Thyroid gland (tissue), 4 donors: ENCODE measurements at places on chromosomes 16 and 17. TPM values are rescaled to one million over a fixed set of nuclear protein-coding genes. Genes with fewer than 3 reads are reported as not detected.

- no peak for DNase-seq
- no peak overlapping the region for H3K27ac ChIP-seq
- no peaks in the 10 kb centered on the region for H3K4me1 ChIP-seq
- H3K27me3 ChIP-seq, result no peaks in the 10 kb centered on the region
Measured at GRCh38 chr16:52283018-52283417, 263.9 kb downstream of the TOX3 start.

DNA sequence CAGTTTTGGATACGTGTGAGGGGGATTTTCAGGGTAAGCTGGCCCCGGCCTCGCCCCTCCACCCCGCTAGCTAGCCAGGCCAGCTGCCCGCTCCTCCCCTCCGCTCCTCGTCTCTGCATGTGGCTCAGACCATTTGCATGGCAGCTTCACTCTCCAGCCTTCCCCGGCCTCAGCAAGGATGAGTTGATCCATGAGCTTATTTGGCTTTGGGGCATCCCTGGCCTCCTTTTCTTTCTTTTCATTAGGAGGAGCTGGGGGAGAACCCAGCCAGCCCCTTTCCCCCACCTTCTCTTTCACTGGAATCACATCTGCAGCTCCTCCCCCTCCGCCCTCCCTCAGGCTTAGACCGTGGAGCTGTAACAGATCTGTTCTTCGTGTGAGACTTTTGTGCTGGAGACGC lies 30.7 kb downstream of the ELAC2 start:
- no peaks in the 10 kb centered on the region for H3K27me3 ChIP-seq
- no peak overlapping the region for H3K27ac ChIP-seq
- no peak overlapping the region for H3K4me3 ChIP-seq
- peaks cover 49% of the 10 kb centered on the region for H3K4me1 ChIP-seq
- DNase-seq, result no peak

DNA sequence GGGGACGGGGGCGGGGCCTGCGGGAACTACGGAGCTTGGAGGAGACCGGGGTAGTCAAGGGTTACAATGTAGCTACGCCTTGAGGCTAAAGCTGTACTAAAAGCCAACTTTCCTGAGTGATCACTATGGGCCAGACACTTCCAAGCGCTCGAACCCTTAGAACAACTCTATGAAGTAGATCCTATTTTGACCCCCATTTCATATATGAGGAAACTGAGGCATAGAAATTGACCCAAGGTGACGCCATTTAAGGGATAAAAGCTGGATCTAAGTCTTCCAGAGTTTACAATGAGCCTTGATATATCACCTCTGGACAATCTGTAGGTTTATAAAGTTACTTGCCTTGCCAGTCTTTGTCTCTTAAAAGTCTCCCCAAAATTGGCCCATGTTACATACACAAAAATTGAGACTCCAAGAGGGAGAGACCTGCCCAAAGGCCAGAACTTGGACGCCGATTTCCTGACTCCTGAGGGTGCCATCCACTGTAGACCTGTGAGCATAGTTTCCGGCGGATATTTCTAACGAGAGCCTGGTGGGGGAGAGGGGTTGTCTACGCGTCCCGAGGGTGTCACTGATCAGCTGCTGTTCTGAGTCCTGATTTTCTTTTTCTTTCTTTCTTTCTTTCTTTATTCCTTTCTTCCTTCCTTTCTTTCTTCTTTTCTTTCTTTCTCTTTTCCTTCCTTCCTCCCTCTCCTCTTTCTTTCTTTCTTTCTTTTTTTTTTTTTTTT lies 555 bp upstream of the NCBP3 start:
- DNase-seq, result no peak

- no peaks in the 10 kb centered on the region for H3K27me3 ChIP-seq
- H3K4me1 ChIP-seq, result peaks cover 26% of the 10 kb centered on the region
- peak overlapping the region; percentile 69 for H3K4me3 ChIP-seq
- H3K27ac ChIP-seq, result peak overlapping the region; percentile 71
- DNase-seq, result no peak
Measured at GRCh38 chr17:18038149-18038850, 668 bp downstream of the ATPAF2 start.

GRCh38 chr17:8960325-8961140 lies 5.0 kb downstream of the PIK3R5 start:
- H3K27me3 ChIP-seq, result no peaks in the 10 kb centered on the region
- DNase-seq, result no peak
- H3K36me3 ChIP-seq, result no peaks in the 10 kb centered on the region
- no peak overlapping the region for H3K27ac ChIP-seq

GRCh38 chr17:6753006-6753445 lies 2.8 kb upstream of the XAF1 start:
- peak overlapping the region; percentile 72 for H3K27ac ChIP-seq
- H3K27me3 ChIP-seq, result no peaks in the 10 kb centered on the region
- DNase-seq, result peak; percentile 35
- no peaks in the 10 kb centered on the region for H3K36me3 ChIP-seq
- H3K4me1 ChIP-seq, result no peaks in the 10 kb centered on the region

GRCh38 chr16:66903544-66904427 lies 14.9 kb downstream of the CDH16 start:
- peak overlapping the region; percentile 98 for H3K27ac ChIP-seq
- H3K4me3 ChIP-seq, result no peak overlapping the region
- H3K27me3 ChIP-seq, result no peaks in the 10 kb centered on the region
- no peak for DNase-seq
- H3K36me3 ChIP-seq, result no peaks in the 10 kb centered on the region
- H3K4me1 ChIP-seq, result peaks cover 62% of the 10 kb centered on the region

GRCh38 chr17:31130286-31131224 lies 35.8 kb downstream of the NF1 start:
- peaks cover 14% of the 10 kb centered on the region for H3K4me1 ChIP-seq
- no peak overlapping the region for H3K27ac ChIP-seq
- no peaks in the 10 kb centered on the region for H3K36me3 ChIP-seq
- no peak overlapping the region for H3K4me3 ChIP-seq

- H3K4me1 ChIP-seq, result no peaks in the 10 kb centered on the region
- H3K27me3 ChIP-seq, result no peaks in the 10 kb centered on the region
- no peaks in the 10 kb centered on the region for H3K36me3 ChIP-seq
Measured at GRCh38 chr17:71725811-71726210, 395.0 kb upstream of the SOX9 start.

GRCh38 chr16:11265124-11265523 lies 4.0 kb downstream of the TNP2 start:
- H3K27me3 ChIP-seq, result no peaks in the 10 kb centered on the region
- H3K4me1 ChIP-seq, result no peaks in the 10 kb centered on the region
- no peak overlapping the region for H3K4me3 ChIP-seq
- no peak for DNase-seq

GRCh38 chr17:45336390-45337182 lies 19.8 kb upstream of the MAP3K14 start:
- peaks cover 15% of the 10 kb centered on the region for H3K4me1 ChIP-seq
- no peaks in the 10 kb centered on the region for H3K27me3 ChIP-seq
- no peaks in the 10 kb centered on the region for H3K36me3 ChIP-seq
- no peak overlapping the region for H3K27ac ChIP-seq

DNA sequence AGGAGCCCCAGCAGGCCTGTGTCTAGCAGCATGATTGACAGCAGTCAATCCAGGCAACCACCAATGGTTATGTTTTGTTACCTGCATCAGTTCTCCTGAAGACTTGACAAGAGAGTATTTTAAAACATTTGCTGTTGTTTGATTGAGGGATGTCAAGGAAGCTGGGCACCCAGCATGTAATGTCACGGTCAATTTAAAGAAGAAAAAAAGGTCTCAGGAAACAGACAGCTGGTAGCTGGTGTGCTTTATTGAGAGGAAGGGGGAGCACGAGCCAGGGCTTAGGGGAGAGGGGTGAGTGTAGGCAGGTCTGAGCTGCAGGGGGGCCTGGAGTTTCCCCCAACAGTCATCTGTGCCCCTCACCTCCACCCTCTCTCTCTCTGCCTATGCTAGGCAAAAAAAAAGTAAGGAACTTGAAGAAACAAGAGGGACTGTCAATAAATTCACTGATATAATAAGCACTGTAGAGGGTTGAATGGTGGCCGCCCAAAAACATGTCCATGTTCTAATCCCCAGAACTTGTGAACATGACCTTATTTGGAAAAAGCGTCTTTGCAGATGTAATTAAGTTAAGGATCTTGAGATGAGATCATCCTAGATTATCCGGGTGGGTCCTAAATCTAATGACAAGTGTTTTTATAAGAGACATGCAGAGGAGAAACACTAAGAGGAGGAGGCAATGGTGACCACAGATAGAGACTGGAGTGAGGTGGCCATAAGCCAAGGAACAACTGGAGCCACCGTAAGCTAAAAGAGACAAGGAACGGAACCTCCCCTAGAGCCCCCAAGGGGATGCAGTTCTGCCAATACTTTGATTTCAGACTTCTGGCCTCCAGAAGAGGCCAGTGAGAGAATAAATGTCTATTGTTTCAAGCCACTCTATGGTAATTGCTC lies 14.5 kb downstream of the TSPOAP1 start:
- no peak overlapping the region for H3K4me3 ChIP-seq
- H3K36me3 ChIP-seq, result no peaks in the 10 kb centered on the region
- DNase-seq, result no peak

DNA sequence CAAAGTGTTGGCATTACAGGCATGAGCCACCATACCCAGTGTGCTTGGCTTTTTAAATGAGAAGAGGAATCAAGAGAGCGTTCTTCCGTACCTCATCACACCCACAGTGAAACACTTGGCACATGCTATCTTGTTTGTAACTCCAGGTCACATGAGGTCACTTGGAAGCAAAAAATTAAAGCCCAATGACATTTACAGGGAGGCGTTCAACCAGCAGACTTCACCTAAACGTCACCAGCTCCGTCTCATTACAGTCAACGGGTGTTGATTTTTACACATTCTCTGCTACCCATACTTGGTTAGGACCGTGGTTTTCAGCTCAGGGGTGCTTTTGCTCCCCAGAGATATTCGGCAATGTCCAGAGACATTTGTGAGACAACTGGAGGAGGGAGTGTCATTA lies 127.0 kb downstream of the XYLT1 start:
- H3K27me3 ChIP-seq, result no peaks in the 10 kb centered on the region
- H3K4me3 ChIP-seq, result no peak overlapping the region
- no peak for DNase-seq
- peak overlapping the region; percentile 91 for H3K27ac ChIP-seq

DNA sequence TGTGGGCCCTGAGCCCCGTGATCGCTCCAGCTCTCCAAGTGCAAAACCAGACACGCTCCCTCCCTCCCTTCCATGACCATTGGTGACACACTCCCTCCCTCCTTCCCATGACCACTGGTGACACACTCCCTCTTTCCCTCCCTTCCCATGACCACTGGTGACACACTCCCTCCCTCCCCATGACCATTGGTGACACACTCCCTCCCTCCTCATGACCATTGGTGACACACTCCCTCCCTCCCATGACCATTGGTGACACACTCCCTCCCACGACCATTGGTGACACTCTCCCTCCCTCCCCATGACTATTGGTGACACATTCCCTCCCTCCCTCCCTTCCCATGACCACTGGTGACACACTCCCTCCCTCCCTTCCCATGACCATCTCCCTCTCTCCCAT lies 56.3 kb downstream of the LMF1 start:
- no peak for DNase-seq
- no peak overlapping the region for H3K4me3 ChIP-seq
- H3K36me3 ChIP-seq, result no peaks in the 10 kb centered on the region
- no peaks in the 10 kb centered on the region for H3K27me3 ChIP-seq

- no peaks in the 10 kb centered on the region for H3K36me3 ChIP-seq
- no peaks in the 10 kb centered on the region for H3K27me3 ChIP-seq
- H3K4me1 ChIP-seq, result no peaks in the 10 kb centered on the region
- no peak overlapping the region for H3K4me3 ChIP-seq
- no peak for DNase-seq
- no peak overlapping the region for H3K27ac ChIP-seq
Measured at GRCh38 chr17:66459811-66460270, 157.4 kb downstream of the PRKCA start.

DNA sequence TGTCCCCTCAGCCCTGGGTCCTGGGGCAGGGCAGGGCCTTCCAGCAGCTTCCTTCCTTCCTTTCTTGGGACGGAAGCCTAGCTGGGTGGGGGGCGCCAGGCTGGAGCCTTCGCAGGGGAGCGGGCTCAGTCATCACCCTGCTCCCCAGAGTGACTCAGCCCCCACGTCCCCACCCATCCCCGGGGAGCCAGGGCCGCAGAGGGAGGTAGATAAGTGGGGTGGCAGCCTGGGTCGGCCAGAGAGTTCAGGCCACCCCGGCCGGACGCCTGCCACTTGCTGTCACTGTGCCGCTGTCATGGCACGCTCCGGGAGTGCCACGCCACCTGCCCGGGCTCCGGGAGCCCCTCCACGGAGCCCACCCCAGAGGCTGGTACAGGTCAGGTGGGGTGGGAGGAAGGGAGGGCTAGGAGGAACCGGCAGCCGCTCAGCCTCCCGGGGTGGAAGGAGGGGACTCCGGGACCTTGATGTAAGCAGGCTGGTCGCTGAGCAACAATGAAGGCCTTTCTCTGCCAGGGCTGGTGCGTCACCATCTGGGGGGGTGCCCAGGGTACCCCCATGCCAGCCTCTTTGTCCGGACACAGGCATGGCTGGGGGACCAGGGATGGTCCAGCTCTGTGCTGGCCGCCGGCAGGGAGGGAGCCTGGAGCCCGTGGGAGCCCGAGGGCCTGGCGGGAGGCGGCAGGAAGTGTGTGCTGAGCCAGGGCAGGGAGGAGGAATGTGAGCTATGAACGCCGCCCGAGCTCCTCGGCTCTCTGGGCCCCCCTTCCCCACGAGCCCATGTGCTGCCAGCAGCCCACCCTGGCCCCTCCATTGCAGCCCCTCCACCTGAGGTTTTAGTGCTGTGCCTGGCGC lies 6.6 kb downstream of the NHERF2 start:
- H3K4me3 ChIP-seq, result peak overlapping the region; percentile 12
- H3K36me3 ChIP-seq, result peaks cover 8% of the 10 kb centered on the region
- H3K4me1 ChIP-seq, result peaks cover 16% of the 10 kb centered on the region
- H3K27ac ChIP-seq, result peak overlapping the region; percentile 81

- DNase-seq, result peak; percentile 41
- H3K27me3 ChIP-seq, result no peaks in the 10 kb centered on the region
- H3K27ac ChIP-seq, result peak overlapping the region; percentile 99
- no peaks in the 10 kb centered on the region for H3K36me3 ChIP-seq
Measured at GRCh38 chr16:57635266-57636097, 7.1 kb downstream of the ADGRG1 start.

DNA sequence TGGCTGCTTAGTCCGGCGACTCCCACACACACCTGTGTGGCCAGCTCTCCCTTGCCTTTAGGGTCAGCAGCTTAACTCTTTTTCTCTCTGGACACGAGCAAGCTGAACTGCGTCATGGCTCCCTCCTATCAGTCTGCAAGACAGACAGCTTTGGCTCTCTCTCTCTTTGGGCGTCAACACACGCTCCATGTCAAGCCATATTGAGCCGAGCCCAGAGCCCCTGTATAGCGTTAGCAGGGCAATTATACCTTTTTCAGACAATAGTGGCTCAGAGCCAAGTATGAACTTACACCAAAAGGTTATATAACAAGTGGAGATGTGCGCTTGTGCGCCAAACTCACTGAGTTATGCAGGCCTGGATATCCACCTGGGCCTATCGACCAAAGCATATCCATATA lies 34.8 kb upstream of the APPBP2 start:
- no peak overlapping the region for H3K4me3 ChIP-seq
- no peaks in the 10 kb centered on the region for H3K4me1 ChIP-seq
- H3K36me3 ChIP-seq, result no peaks in the 10 kb centered on the region
- H3K27me3 ChIP-seq, result no peaks in the 10 kb centered on the region

The UTS2R gene
- 6.6 TPM for total RNA-seq

The RNF112 gene
- total RNA-seq, result 2.8 TPM

The SLC52A1 gene
- not detected for total RNA-seq

The GRIN2C gene
- total RNA-seq, result 105 TPM

The CCL17 gene
- total RNA-seq, result not detected

The KIF2B gene
- total RNA-seq, result not detected

The PERCC1 gene
- 1.6 TPM for total RNA-seq

The OMG gene
- not detected for total RNA-seq

The MYO15A gene
- 3.6 TPM for total RNA-seq
